Ascending aorta (tissue), 2 donors: ENCODE measurements at places on chromosomes 16 and 17. TPM values are rescaled to one million over a fixed set of nuclear protein-coding genes. Genes with fewer than 3 reads are reported as not detected.
A peak's percentile ranks its signal among the peaks of the same experiment; 100 is the strongest.

DNA sequence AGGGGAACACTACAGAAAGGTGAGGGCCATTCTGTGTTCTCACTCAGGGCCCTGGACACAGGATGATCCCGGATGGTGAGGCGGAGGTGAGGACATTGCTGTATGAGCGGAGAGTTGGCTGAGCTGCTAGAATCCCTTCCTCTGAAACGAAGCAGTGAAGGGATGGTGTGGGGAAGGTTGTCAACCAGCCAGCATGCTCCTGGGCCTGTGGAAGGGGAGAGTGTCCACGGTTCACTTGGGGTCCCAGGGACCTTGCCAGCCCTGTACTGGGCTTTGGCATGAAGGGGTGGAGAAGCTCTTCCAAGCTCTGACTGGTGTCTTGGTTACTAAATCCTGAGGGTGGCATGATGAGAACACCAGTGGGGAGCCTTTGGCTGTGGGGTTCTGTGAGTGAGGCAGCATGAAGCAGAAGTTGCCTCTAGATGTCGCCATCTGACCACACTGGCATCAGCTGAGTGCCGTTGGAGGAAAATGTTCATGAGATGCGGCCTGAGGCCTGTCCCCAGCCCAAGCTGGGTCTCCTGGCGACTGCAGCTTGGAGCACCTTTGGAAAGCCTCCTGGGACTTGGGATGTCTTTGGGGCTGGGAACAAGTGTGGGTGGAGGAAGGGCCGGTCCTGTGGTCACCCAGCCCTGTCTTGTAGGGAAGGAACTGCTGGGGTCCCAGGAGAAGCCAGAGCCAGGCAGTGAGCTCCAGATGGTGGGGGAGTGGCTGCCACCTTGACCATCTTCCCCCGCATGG lies 14.8 kb downstream of the PDP2 start:
- DNase-seq, result peak; percentile 85
- H3K4me3 ChIP-seq, result no peak overlapping the region
- H3K36me3 ChIP-seq, result no peaks in the 10 kb centered on the region
- peaks cover 16% of the 10 kb centered on the region for H3K4me1 ChIP-seq
- peak overlapping the region; percentile 54 for H3K27ac ChIP-seq
- no peaks in the 10 kb centered on the region for H3K27me3 ChIP-seq

DNA sequence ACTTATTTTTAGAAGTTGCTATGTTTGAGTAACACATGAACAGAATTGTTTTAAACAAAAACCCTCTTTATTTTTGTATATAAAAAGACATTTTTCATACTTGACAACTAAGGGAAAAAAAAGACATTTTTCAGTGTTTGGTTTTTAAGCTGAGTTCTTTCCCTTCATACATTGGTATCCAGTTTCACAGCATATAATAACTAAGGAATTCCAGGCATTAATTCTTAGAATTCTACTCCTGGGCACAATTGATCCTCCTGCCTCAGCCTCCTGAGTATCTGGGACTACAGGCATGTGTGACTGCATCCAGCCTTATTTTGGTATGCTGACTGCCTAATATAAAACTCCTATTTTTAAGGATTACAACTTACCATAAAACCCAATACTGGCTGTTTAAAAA lies 8.4 kb downstream of the FBXO47 start:
- H3K4me1 ChIP-seq, result peaks cover 4% of the 10 kb centered on the region
- H3K36me3 ChIP-seq, result no peaks in the 10 kb centered on the region
- H3K4me3 ChIP-seq, result no peak overlapping the region
- no peak for DNase-seq
- H3K27me3 ChIP-seq, result no peaks in the 10 kb centered on the region
- peak overlapping the region; percentile 58 for H3K27ac ChIP-seq

DNA sequence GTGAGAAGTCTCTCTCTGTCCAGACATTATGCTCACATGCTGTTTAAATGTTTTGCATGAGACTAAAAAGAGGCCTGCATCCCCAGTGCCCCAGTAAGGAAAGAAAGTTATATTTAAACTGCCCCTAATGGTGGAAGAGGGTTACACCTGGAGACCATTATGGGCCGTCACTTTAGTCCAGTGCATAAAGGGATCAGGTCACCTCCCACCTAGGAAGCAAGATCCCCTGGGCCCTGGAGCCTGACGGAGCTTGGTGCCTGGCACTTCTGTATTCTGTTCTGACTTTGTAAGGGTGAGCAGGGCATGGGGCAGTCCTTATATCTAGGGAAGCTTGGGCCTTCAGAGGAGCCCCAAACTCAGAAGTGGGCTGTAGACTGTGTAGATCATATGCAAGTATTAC lies 67.9 kb downstream of the CPPED1 start:
- no peaks in the 10 kb centered on the region for H3K27me3 ChIP-seq
- no peak for DNase-seq

CCL4L2 gene
- total RNA-seq, result not detected
